ENCODE measurements at places on chromosomes 3 and 15.
A peak's percentile ranks its signal among the peaks of the same experiment; 100 is the strongest.

GRCh38 chr15:64623347-64623996 is 151.9 kb downstream of the RBPMS2 start:
- no peak for DNase-seq

DNA sequence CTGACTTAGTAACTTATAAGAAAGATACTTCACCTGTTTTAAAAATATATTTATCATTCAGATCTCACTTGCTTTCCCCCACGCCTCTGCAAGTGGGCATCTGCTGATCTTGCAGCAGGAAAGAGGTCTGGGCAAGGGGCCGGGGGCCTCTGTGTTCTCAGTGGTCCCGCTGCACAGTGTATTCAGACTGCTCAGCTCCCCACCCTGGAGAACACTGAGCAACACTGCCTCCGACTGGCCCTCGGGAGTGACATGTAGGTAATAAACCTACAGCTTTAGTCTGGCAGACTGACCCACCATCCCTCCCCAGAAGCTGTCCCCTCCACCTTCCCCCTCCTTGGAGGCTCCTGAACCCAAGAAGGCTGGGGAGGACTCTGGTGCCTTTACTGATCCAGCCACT is 43.8 kb downstream of the GABRB3 start:
- DNase-seq, result no peak

GRCh38 chr3:150132101-150132749 is 161.5 kb upstream of the PFN2 start:
- no peak for DNase-seq

- DNase-seq, result peak; percentile 58
Observed at GRCh38 chr15:32651229-32651837, 9.8 kb downstream of the SCG5 start.

- DNase-seq, result no peak
Observed at GRCh38 chr15:77417602-77418001, 2.3 kb downstream of the PEAK1 start.

GRCh38 chr3:118782755-118783202 is 251.9 kb downstream of the IGSF11 start:
- no peak for DNase-seq

DNA sequence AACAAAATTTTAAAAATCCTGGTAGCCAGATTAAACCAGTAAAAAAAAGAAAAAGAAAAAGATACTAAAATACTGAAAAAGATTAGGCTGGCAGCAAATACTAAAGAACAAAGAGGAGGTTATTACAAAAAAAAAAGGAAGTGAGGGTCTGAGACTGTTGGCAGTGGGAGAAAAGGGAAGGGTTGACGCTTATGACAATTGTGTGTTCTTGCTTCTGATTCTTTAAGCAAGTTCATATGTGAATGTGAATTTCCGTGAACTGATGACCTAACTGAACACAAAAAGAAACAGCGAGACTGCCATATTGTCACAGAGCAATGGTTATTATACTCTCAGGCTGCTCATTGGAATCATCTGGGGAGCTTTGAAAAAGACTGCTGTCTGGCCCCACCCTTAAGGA is 56.5 kb downstream of the ATP13A4 start:
- no peak for DNase-seq

DNA sequence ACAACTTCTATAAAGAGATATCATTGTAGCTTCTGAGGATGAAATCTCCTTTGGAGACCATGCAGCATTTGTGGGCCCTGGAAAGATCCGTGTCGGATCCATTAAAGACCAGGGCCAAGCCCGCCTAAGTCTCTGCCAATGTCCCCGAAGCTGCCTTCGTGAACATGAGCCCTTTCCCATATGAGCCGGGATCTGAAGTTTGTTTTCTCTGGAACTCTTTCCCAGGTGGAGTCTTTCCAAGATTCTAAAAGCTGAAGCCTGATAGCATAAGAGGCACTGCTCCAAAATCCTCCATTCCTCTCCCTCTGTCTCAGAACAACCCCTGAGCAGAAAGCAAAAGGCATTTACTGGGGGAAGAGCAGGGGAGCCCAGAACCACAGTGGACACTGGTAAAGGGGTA is 274.6 kb downstream of the NTRK3 start:
- DNase-seq, result no peak

- no peak for DNase-seq
Observed at GRCh38 chr3:105553851-105554250, 187.1 kb downstream of the ALCAM start.

DNA sequence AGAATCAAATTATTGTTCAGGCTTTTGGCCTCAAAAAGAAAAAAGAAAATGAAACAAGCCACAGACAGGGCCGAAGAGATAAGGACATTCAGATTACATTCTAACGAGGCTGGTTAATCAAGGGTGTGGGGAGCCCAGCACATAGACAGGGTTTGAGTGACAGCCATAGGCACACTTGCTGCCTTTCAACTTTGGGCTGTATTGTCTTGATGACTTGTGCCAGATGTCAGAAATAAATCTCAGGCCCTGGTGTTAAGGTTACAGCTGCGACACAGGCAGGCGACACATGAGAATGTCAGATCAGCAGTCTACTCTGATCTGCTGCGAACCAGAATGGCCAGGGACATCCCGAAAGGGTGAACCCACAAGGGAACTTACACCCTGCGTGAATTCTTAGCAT is 231.2 kb upstream of the ARRDC4 start:
- DNase-seq, result no peak

DNA sequence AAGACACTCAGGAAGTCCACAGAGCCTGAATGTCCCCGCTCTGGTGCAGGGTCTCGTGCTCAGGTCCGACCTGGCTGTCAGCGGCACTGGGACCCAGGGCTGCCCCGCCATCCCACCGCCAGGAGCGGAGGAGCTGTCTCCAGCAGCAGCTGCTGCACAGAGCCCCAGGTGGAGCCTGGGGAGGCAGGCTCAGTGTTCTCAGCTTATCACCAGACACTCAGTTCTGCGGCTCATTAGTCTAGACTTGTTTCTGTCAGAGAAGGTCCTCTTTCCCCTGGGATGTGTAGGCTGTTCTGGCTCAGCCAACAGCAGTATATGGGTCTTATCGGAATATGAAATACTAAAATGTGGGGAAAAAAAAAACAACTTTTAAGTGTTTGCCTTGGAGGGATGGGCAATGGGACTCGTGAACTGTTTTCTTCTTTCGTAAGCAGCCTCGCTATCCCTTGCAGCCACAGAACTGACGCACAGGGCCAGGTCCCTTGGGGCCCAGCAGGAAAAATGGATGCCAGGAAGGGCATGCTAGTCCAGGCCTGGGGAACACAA is 75.9 kb downstream of the KLF13 start:
- no peak for DNase-seq

GRCh38 chr15:58431221-58432149 is at the start of gene LIPC:
LIPC (plus strand) TSS chr15:58431991; CDS start chr15:58432033, 42 bp downstream.
- no peak for DNase-seq
